ENCODE measurements at places on chromosomes 7 and 10.
A peak's percentile ranks its signal among the peaks of the same experiment; 100 is the strongest.

- DNase-seq = no peak
Measured at GRCh38 chr10:100184840-100185239, 989 bp downstream of the ERLIN1 start.

- DNase-seq = no peak
Measured at GRCh38 chr7:26286157-26286556, 5.5 kb upstream of the SNX10 start.

- no peak for DNase-seq
Measured at GRCh38 chr7:145797507-145797906, 319.1 kb upstream of the CNTNAP2 start.

DNA sequence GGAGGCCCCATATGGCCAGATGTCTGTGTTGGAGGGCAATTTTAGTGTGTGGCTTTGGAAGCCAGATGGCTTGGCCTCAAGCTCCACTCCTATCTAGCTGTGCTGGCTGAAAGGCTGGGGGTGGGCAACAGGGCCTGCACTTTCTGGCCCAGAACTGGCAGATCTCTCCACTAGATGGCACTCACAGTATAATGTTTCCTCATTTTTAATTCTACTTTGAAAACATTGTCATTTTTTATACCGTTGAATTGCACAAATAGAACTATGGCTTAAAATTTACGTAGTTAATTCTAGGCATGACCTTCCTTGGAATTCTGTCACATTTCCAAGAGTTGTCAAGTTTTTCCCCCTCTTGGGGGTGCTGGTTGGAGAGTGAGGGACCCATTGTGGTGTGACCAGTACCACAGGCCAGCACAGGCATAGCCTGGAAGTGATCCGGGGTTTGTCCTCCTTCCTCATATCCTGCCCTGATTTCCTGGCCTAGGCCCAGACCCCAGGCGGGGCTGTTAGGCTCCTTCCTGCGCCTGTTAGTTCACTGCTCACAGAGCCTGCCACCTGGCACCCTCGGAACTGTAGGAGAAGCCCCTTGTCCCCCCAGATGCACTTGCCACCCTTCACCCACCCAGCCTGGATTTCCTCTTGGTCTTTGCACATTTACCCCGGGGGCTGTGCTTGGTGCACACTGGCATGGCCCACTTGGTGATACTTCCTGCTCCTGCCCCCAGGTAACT, 52.8 kb downstream of the ARHGAP22 start:
- no peak for DNase-seq

GRCh38 chr7:29606287-29606721, 42.7 kb downstream of the PRR15 start:
- no peak for DNase-seq

GRCh38 chr10:123272171-123272570, 118.0 kb downstream of the BUB3 start:
- DNase-seq = no peak

GRCh38 chr10:67815571-67816059, 22.4 kb downstream of the DNAJC12 start:
- DNase-seq = no peak

- DNase-seq = no peak
Measured at GRCh38 chr7:41305001-41305400, 397.9 kb downstream of the INHBA start.

- no peak for DNase-seq
Measured at GRCh38 chr10:85643845-85644525, 722.6 kb downstream of the GRID1 start.

- DNase-seq = no peak
Measured at GRCh38 chr7:113487925-113488731, 369.8 kb upstream of the SMIM30 start.

- DNase-seq = no peak
Measured at GRCh38 chr7:28125431-28126409, 54.9 kb downstream of the JAZF1 start.

DNA sequence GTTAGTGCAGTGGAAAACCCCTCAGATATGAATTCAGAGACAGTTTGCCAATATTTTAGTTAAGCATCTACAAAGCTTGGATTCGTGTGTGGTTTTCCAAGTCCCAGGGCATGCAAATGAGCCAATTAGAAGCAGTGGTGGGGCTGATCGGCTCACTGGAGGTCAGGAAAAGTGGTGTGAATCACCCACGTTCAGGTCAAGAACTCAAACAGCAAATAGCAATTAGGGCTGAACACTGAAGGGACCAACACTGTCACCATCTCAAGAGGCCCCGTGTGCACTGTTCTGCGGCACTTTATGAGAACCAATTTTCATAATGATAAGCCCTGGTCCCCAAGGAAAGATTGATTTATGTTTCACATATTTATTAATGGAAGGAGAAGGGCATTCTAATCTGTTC, 68.9 kb downstream of the ADARB2 start:
- no peak for DNase-seq

GRCh38 chr10:103926722-103927319, 8.8 kb upstream of the STN1 start:
- DNase-seq = no peak

GRCh38 chr7:30302656-30303311, 18.4 kb downstream of the ZNRF2 start:
- DNase-seq = no peak

DNA sequence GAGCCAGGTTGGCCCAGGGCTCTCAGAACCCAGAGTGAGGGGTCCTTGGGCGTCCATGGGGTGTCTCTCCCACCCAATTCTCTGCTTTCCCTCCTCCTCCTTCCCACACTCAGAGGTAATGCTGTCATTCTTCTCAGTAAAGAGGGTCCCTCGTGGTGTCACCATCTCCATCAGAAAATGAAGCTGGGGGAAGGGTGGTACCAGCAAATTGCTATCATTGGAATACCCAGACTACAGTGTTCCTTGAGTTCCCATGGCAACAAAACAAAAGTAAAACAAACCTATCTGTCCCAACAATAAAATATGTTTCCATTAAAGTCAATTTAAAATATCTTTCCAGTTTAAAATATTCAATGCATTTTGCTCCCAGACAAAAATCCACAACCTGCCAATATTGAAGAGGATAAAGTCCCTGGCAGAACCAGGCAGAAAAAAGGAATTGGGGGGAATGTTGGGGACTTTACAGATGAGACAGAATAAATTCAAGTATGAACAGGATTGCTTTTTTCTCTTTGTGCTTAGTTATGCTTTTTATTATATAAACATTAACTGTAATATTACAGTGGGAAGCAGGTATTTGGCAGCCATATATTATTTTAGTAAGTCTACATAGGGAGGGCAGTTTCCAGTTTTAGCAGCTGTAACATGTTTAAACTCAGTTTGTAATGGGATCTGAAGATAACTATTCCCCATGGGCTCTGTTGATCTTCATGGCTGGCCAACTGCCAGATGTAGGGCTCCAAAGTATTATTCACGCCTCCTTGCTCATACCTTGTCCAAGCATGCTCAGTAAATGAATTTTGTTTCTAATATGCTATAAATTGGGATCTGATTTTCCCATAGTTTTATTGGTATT, 182.1 kb downstream of the ARID5B start:
- no peak for DNase-seq

DNA sequence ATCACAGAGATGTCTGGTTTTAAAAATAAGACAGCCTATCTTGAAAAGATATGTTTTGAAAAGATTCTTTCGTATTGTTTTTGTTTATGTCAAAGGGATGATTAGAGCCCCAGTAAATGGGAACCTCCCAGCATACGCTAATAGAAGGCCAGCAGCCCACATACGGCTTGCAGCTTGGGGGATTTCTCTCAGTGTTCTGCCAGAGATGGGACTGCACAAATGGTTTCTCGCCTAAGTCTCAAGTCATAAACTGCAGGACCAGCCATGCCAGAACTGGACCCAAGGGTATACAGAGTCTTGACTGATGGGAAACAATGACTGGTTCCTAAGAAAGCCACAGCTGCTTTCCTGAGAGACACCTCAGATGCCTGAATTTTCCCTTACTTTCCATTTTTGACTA, 306.9 kb upstream of the DGKB start:
- no peak for DNase-seq

- no peak for DNase-seq
Measured at GRCh38 chr7:17608114-17608833, 309.8 kb downstream of the AHR start.

DNA sequence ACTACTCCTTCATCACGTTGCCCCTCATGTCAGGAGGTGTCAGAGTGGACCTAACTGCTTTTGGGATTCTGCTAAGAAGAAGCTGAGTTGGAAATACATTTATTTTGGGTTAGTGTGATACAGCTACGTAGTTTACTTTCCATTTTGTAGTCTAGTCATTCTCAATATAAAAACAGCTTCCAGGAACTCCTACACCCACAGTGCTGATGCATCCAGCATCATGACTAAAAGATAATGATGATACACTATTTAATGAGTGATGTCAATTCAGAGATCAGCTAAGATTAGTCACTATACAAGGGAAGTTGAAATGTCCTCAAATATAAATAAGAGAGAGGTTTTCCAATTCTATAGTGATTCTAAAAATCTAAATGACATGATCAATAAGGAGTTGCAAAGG, 264.2 kb upstream of the SLC26A5 start:
- DNase-seq = no peak

DNA sequence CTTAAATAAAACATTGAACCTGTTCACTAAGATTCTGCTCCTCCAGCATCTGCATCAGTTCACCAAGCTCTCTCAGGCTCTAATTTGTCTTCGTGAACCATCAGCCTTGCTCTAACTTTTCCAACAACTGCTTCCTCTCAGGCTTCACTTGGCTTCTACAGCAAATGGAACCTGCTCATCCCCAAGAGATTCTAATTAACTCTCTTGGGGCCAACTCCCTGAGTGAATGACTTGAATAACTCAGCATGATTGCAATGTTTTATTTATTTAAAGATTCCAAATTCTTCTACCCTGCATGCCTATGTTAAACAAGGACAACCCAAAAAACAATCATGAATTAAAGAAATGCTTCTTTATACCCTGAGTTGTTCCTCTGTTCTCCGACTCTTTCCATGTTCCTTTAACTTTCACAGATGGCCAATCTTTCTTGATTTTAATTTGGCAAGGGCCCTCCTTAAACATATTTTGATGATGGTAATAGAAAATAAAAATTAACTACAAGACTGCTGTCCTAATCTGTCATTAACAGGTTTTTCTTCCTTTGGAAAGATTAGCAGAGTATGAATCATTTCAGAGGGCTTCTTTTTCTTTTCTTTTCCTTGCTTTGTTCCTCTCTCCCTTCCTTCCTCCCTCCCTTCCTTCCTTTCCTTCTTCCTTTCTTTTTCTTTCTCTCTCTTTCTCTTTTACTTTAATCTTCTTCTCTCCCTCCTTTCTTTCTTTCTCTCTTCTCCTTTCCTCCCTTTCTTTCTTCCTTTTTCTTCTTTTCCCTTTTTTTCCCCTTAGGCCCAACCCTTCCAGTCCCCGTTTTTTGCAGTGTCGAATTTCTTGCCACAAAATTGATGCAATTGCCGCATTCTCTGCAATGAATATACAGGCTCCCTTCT, 195.0 kb upstream of the RHOBTB1 start:
- no peak for DNase-seq

DNA sequence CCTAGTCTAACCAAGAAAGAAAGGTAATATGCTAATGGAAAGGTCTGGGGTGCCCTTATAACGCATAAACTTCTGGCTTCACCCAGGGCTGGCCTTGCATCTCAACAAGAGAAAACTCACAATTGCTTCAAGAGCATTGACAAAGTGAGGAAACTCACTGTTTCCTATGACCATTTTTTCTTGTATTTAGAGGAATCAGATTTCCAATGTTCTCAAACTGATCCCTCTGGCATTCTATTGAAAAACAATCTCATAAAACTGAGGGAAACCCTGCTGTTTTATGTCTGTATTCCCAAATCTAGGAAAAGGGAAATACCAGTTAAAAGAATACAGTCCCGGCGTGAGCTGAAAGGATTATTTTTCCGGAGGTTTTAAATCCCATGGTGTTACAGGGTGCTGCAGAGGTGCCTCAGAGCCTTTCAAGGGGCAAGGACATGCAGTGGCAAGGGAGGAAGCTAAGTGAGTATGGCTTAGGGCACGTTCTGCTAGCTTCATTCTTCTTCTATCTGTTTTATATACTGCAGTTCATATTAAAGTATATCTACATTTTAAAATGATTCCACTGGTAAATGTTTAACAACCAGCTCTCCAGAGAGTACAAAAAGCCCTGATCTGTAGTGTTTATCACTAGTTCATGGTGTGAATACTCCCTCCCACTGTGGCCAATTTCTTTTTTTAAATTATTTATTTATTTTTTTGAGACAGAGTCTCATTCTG, 68.7 kb downstream of the CAV1 start:
- DNase-seq = no peak

- DNase-seq = no peak
Measured at GRCh38 chr10:50388181-50388580, 136.9 kb upstream of the ASAH2 start.

DNA sequence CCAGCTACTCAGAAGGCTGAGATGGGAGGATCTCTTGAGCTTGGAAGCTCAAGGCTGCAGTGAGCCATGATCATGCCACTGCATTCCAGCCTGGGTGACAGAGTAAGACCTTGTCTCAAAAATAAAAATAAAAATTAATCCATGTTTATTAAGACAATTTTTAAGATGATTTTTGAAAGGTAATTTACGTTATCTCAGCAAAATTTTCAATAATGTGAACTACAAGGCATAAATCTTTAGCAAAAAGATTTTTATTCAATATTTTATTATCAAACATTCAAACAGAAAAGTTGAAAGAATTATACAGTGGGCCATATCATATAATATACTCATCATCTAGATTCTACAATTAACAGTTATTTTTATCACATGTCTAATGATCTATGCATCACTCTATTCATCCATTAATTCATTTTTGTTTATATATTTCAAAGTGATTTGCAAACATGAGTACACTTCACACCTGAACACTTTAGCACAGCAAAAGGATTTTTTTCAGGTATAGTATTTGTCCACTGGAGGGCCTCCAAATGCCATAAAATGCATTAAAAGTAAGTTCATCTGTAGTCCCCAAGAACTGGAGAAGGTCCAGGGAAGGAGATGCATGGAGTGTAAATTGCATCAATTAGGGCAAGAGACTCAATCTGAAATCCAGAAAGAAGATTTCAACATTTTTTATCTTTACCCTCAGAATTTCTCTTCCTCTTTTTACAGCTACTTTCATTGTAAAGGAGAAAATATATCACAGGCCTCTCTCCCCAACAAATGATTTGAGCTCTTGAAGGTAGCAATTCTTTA, 38.6 kb upstream of the RSBN1L start:
- no peak for DNase-seq

GRCh38 chr10:71854031-71854430, 3.0 kb upstream of the PSAP start:
- DNase-seq = no peak

DNA sequence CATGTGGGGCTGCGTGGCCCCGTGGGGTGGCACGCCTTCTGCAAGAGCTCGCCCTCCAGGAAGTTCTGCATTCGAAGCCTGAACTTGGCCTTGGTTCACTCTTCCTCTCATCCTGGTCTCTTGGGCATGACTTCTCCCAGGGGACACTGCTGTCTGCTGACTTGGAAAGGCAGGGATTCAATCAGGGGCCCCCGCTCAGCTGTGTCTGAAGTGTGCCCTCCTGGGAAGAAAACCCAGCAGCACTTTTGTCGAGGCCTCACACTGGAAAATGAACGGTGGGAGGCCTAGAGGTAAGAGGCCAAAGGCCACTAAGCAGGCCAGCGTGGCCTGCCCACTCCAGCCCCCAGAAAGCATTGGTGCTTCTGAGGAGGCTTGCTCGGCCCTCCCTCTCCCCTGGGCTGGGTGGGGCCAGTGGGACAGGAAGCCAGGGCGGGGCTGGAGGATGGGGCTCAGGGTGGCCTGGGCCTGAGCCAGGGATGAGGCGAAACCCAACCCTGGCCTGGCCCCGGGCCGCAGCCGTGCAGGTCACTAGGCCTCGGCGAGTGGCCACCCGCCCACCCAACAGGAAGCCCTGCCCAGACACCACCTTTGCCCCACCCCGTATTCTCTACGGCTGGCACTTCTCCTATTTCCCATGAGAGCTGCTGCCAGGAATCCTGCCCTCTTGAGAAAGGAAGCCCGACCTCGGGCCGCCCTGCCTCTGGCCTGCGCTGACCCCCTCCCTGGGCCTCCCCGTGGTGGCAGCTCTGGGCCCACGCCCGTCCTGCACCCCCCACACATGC, 81.1 kb downstream of the ZMIZ1 start:
- DNase-seq = peak; percentile 15

All from stimulated activated CD8-positive, alpha-beta memory T cell treated with anti-CD3 and anti-CD28 coated beads, Interleukin-15, amount 100 ng/mL, for 48 hours (primary cell).